ENCODE measurements at places on chromosomes 6 and 20.

- DNase-seq = no peak
Measured at GRCh38 chr6:106037060-106037459, 49.1 kb upstream of the PRDM1 start.

GRCh38 chr20:24235296-24236175 lies 233.9 kb upstream of the SYNDIG1 start:
- DNase-seq = no peak

DNA sequence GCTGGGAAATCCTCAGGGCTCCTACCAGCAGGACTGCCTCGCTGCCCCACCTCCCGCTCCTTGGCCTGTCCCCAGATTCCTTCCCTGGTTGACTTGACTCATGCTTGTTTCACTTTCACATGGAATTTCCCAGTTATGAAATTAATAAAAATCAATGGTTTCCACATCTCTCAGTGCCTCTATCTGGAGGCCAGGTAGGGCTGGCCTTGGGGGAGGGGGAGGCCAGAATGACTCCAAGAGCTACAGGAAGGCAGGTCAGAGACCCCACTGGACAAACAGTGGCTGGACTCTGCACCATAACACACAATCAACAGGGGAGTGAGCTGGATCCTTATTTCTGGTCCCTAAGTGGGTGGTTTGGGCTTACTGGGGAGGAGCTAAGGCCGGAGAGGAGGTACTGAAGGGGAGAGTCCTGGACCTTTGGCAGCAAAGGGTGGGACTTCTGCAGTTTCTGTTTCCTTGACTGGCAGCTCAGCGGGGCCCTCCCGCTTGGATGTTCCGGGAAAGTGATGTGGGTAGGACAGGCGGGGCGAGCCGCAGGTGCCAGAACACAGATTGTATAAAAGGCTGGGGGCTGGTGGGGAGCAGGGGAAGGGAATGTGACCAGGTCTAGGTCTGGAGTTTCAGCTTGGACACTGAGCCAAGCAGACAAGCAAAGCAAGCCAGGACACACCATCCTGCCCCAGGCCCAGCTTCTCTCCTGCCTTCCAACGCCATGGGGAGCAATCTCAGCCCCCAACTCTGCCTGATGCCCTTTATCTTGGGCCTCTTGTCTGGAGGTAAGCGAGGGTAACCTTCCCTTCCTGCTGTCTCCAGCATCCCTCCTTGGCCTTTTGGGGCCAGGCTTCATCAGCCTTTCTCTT lies at the start of gene CFB:
Gene CFB (plus strand): TSS at position 589 of the 863 bp plus-strand sequence. CDS start 127 bp downstream, at position 716.
- no peak for DNase-seq

- DNase-seq = no peak
Measured at GRCh38 chr6:108627692-108628550, 67.2 kb downstream of the FOXO3 start.

DNA sequence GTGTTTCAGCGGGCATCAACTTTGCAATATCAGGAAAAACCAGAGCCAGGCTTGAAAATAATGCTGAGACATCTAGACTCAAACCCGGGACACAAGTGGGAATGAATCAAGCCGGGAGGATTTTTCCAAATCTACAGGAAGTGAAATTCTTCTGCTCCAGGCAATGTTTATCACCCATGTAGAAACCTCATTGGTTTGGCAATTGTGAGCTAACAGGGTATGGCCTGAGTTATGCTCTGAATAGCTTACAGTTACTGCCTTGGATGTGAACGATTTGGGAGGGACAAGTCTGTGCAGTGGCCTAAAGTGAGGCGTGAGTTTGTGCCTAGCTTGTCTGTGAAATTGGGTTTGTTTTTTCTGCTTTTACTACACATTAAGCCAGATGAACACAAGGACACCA lies 87.4 kb downstream of the PCSK2 start:
- no peak for DNase-seq

- DNase-seq = no peak
Measured at GRCh38 chr6:391559-392440, at the start of gene IRF4. TSS of gene IRF4 (plus strand) at chr6:391752. CDS start at chr6:393153, 1,401 bp downstream.

DNA sequence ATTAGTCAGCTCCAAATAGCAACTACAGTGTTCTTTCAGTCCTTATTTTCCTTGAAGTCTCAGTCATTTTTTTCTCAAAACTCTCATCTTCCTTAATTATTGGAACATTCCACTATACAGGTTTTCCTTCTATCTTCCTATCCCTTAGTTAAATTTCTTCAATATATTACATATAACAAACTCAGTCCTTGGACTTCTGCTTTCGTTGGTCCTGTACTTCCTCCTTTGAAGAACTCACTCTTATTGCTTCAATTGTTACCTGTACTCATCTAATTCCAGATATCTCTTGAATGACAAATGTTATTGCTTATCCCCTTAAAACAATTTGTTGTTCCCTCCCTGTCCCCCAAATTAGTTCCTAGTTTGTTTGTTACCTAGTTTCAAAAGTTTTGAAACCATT lies 67.7 kb upstream of the NOTCH4 start:
- DNase-seq = no peak

DNA sequence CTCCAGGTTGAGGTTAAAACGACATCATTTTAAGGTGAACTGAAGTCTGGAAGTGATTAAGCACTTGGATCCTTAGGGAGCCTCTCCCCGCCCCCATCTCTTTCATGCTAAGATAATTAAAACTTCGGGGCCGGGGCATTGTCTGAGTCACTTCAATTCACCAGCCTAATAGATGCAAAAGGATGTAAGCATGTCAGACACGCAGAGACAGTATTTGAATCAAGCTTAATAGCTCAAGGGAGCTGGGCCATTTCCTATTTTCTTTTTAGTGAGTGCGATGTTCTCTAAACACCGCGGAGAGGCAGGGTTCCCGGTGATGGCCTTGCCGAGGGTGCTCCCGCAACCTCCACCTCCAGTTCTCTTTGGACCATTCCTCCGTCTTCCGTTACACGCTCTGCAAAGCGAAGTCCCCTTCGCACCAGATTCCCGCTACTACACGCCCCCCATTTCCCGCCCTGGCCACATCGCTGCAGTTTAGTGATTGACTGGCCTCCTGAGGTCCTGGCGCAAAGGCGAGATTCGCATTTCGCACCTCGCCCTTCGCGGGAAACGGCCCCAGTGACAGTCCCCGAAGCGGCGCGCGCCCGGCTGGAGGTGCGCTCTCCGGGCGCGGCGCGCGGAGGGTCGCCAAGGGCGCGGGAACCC lies 516 bp upstream of the IRF4 start:
- DNase-seq = no peak

GRCh38 chr6:75024828-75025227 lies 181.0 kb downstream of the COL12A1 start:
- DNase-seq = no peak

DNA sequence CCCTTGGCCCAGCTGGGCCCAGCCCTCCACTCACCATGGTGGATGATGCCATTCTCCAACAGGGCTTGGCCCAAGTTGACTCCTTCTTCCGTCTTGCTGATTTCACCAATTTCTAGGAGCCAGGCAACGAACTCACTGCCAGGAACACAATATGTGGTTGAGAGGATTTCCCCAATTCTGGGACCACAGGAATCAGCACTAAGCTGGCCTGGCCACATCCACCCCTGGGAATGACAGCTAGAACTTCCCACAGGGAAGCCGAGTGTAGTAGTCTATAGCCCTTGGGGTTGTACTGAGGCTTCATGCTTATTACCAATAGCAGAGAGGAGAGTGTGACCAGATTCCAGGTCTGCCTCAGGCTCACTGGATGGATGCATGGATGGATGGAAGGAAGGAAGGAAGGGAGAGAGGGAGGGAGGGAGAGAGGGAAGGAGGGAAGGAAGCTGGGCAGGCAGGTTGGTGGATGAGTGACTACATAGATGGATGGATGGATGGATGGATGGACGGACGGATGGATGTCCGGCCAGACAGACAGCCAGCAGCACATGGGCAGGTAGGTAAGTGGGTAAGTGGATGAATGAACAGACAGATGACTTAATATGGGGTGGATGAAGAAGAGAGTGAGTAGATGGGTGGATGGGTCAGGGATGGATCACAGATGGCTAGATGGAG lies 146.5 kb downstream of the PREX1 start:
- no peak for DNase-seq

GRCh38 chr20:5767493-5768098 lies 17.4 kb downstream of the SHLD1 start:
- DNase-seq = no peak

DNA sequence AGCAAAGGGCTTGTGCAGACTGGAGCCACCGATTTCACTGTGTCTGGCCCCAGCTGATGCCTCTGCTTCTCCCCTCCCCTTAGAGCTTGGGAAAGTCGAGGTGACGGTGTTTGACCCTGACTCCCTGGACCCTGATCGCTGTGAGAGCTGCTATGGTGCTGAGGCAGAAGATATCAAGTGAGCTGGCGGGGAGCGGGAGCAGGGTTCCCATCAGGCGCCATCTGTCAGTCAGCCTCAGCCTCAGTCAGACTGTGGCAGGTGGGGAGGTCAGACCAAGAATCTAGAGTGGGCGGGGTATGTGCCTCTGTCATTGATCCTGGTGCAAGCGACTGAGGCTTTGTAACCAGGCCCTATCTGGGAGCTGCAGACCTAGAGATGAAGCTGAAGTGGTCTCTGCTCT lies 5.5 kb downstream of the ERGIC3 start:
- no peak for DNase-seq

DNA sequence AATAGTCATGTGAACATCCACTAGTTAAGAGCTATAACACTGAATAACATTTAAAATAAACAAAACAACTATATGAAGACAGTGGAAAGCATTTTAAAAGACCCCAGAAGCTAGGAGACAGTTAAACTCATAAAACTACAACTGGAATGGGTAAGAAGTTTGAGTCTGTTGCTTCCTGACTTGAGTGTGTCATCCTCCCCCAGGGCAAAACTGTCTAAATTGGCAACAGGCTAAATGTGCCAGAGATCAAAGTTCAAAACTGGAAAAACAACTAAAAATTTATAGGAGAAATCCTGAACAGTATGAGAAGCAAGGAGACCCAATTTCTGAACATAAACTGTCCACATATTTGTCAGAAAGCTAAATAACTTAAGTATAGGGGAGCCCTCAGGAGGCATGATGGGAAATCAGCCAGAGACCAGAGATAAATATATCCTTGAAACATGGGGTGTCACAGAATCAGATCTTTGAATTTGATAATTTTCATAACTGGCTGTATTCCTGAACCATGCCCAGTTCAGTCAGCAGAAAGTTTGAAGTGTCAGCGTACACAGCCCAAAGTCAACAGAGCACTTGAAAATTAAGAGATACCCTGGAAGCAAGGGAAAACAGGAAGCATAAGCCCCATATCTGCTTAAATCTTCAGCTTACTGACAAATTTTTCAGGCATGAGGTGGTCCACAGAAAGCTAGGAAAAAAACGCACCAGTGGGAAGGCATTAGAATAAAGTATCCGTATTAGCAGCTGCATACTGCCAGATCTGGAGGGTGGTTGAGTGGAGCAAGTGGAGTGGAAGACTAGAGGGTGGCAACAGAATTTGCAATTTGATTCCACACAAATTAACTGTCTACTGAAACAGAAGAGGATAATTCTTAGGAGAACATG lies 516.1 kb upstream of the MAN1A1 start:
- DNase-seq = no peak

GRCh38 chr6:138485586-138486248 lies 13.6 kb downstream of the NHSL1 start:
- no peak for DNase-seq

Data from NCI-H2081 treated with DMSO at 0.1 percent for 48 hours (cell line).